ENCODE measurements at places on chromosomes 6 and 20.

GRCh38 chr20:63140514-63141433 lies 75.2 kb downstream of the YTHDF1 start:
- no peak for DNase-seq

DNA sequence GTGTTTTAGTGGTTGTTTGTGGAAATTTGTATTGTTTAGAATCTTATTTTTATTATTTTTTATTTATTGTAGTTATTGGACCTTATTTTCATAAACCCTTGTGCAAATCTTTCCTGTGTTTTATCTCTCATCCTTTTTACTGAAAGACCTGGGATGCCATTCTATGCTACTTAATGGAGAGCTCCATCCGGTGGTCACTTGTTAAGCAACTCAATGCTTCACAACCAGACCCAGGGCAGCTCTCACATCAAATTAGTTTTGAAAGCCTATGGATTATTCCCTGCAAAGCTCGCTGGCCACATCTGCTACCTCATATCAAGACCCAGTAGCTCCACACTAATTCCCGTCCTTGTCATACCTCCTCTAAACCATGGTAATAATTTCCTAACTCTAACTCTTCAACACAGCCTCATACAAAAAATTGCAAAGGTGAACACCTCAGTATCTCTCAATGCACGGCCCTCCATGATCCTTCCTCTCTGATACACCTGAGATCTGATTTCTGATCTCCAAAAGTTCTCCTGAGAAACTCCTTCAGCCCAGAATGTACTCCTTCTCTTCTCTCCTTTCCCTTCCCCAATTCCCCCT lies 296.6 kb upstream of the MANEA start:
- no peak for DNase-seq

GRCh38 chr20:35837577-35838195 lies 65.9 kb downstream of the PHF20 start:
- no peak for DNase-seq

GRCh38 chr20:17431621-17432364 lies 99.4 kb downstream of the BFSP1 start:
- DNase-seq, result peak; percentile 62

DNA sequence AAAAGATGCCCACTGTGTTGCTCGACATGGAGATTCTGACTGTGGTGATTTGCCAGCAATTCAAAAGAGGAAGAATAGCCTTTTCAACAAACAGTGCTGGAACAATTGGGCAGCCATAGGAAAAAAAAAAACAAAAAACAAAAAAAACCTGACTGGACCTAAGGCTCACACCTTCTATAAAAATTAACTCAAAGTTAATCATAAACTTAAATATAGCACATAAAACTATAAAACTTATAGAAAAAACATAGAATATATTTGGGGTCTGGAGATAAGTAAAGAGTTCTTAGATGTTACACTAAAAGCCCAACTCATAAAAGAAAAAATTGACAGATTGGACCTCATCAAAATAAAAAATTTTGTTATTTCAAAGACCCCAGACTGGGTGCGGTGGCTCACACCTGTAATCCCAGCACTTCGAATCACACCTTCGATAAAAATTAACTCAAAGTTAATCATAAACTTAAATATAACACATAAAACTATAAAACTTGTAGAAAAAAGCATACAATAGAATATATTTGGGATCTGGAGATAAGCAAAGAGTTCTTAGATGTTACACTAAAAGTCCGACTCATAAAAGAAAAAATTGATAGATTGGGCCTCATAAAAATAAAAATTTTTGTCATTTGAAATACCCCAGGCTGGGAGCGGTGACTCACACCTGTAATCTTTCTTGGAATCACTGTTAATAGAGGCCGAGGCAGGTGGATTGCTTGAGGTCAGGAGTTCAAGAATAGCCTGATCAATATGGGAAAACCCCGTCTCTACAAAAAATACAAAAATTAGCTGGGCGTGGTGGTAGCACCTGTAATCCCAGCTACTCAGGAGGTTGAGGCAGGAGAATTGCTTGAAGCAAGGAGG lies 115.6 kb upstream of the FAM83B start:
- DNase-seq, result no peak

GRCh38 chr6:20335872-20336271 lies 65.8 kb upstream of the E2F3 start:
- DNase-seq, result no peak

DNA sequence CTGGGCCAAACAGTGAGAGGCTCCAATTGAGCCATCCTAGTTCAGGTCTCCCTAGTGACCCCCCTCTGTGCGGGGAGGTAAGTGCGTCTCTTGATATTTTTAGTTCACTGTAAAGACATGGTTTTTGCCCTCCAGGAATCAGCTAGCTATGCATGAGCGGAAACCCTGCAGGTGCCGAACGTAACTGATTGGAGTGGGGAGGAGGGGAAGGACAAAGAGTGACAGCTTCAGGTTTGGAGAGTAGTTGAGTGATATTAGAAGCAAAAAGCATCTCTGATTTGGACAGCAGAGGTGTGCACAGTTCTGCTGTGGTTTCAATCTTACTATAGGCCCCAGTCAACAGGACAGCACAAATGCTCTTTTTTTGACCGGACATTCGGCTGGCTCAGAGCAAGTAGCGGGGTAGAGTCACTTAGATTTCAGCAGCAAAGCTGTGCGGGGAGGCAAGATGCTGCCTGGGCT lies 31.8 kb downstream of the TBC1D7 start:
- no peak for DNase-seq

DNA sequence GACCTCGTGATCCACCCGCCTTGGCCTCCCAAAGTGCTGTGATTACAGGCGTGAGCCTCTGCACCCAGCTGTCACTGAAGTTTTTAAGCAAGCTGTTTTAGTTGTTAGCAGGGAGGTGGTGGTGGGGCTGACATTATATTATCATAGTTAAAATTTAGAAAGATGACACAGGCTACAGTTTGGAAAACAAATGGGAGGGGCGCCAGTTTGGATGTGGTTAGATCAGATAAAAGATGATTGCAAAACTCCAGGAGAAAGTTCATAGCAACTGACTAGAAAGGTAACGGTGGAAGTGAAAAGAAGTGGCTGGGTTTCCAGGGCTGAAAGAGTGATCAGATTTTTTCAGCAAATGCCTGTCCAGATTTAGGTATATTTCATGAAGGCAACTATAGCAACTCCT lies 311.9 kb upstream of the CITED2 start:
- DNase-seq, result no peak

DNA sequence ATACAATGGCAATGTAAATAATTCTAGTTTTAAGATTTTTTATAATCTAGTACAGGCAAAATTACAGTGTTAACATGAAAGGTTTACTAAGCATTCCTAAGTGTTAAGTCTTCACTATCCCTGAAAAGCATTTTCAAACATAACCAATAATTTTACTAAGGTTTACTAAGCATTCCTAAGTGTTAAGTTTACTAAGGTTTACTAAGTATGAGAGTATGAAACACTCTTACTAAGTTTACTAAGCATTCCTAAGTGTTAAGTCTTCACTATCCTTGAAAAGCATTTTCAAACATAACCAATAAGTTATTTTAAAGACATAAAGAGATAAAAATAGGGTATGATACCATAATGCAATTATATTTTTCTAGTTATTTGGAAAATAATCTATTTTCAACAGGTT lies 82.6 kb downstream of the PRSS35 start:
- no peak for DNase-seq

DNA sequence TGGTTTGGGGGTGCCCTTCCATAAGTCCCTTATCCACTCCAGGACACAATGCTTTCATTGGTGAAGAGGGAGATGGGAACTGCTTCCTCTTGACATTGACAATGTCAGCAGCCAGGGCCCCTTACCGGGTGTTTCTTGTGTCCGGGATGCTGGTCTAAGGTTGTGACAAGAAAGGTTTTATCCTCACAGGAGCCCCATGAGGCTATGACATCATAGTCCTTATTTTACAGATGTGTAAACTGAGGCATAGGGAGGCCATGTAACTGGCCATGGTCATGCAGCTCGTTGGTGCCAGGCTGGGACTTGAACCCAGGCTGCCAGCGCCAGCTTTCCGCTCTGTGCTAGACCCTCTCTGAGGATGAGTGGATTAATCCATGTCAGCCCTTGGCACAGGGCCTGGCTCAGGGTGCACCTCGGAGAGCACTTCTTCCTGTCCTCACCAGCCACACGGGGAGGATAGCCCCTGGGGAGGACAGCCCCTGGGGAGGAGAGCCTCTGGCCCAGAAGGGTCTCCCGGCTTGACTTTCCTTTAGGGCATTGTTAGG lies 157.3 kb downstream of the SYCP2 start:
- DNase-seq, result no peak

- no peak for DNase-seq
Measured at GRCh38 chr6:165967810-165968407, 199.7 kb downstream of the TBXT start.

- no peak for DNase-seq
Measured at GRCh38 chr20:50304923-50305635, 114.4 kb downstream of the CEBPB start.

- DNase-seq, result no peak
Measured at GRCh38 chr20:37341632-37342031, 4.3 kb upstream of the SRC start.

- DNase-seq, result no peak
Measured at GRCh38 chr20:12175538-12175937, 257.8 kb downstream of the BTBD3 start.

GRCh38 chr20:51132279-51132678 lies 109.4 kb upstream of the KCNG1 start:
- no peak for DNase-seq

DNA sequence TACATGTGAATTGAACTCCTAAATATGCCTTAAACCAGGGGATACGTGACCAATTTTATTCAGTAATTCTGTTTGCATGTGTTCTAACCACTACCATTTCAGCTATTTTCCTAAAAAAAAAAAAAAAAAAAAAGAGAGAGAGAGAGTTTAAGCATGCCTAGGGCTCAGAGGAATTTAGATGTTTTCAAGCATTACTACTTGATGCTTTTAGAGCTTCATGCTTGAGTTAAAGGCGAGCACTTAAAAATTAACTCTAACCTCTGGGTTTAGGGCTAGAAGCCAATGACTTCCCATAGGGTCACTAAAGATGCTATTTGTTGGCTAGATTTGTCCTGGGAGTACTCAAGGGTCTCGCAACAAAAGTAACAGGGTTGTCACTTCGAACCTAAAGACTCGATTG lies 217.7 kb downstream of the ATXN1 start:
- no peak for DNase-seq

DNA sequence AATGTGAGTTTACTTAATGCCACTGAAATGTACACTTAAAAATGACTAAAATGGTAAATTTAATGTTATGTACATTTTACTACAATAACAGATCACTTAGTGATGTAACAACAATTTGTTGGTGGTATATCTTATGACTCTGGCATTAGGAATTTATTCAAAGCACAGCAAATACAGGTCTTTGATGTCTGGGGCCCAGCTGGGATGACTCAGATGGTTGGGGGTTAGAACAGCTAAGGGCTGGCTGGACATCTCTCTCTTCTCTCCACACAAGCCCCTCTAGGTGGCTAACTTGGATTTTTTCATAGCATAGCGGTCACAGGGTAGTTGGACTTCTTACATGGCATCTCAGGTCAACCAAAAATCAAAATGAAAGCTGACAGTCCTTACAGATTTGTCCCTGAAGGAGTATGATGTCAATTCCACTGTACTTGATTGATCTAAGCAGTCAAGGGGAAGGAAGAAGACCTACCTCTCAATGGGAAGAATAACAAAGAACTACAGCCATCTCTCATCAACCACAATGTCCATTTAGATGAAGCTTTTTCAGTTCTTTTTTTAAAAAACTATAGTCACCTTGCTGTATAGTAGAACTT lies 37.5 kb upstream of the LCA5 start:
- no peak for DNase-seq

GRCh38 chr6:5846889-5847288 lies 159.8 kb downstream of the NRN1 start:
- no peak for DNase-seq

GRCh38 chr6:5490501-5491069 lies 229.3 kb downstream of the FARS2 start:
- DNase-seq, result no peak

DNA sequence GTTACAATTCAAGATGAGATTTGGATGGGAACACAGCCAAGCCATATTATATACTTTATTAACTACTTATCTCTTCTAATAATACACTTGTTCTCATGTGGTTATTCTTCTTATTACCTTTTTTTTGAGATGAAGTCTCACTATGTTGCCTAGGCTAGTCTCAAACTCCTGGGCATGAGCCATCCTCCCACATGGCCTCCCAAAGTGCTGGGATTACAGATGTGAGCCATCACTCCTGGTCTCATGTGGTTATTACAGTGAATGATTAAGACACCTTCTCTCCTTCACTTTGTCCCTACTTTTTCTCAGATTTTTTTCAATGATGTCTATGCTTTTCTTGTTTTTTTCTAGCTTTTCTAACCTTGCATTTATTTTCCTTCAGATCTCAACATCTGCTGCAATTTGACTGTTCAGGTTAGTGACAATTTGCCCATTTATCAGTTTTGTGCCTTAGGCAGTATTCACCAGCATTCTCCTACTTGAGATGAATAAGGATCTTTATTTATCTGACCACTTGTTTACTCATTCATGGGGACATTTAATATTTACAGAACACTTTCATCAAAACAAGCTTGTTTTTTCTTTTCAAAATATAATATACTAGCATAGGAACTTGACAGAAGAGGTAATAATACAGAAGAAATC lies 105.7 kb downstream of the SLC16A10 start:
- no peak for DNase-seq

GRCh38 chr20:44696315-44696714 lies 18.9 kb upstream of the CCN5 start:
- no peak for DNase-seq

DNA sequence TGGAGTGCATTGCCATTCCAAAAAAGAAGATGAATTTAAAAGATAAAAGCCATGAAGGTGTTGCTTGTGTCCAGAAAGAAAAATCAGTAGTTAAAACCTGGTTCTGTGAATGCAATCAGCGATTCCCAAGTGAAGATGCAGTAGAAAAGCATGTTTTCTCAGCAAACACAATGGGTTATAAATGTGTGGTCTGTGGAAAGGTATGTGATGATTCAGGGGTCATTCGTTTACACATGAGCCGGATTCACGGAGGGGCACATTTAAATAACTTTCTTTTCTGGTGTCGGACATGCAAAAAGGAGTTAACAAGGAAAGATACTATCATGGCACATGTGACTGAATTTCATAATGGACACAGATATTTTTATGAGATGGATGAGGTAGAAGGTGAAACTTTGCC lies 24.7 kb upstream of the BAG2 start:
- no peak for DNase-seq

GRCh38 chr6:43670623-43670986 lies 17.0 kb downstream of the MRPS18A start:
- DNase-seq, result no peak

DNA sequence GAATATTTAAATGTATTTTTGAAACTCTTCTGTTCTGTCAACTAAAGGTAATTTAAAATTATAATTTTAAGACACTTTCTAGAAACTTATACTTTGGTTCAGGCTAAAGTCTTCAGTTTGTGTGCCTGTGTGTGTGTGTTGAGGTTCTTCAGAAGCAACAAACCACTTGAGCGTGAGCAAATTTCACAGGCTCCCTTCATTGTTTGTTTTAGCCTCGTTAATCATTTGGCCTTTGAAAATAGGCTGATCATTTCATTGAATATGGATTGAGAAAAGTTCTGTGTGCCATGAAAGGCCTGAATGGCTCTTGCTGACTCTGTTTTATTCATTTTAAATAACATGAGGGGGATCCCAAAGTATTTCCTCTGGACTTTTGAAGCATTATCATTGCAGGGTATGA lies 420.1 kb downstream of the CDKAL1 start:
- no peak for DNase-seq

Data from hematopoietic multipotent progenitor cell treated with erythropoietin and hydrocortisone succinate and interleukin-3 and kit ligand, for 17 days (in vitro differentiated cells).